Colonic mucosa (tissue), 4 donors: ENCODE measurements at places on chromosomes 13 and 19. TPM values are rescaled to one million over a fixed set of nuclear protein-coding genes. Genes with fewer than 3 reads are reported as not detected.

- no peaks in the 10 kb centered on the region for H3K4me1 ChIP-seq
- no peaks in the 10 kb centered on the region for H3K27me3 ChIP-seq
- H3K36me3 ChIP-seq, result no peaks in the 10 kb centered on the region
- H3K27ac ChIP-seq, result no peak overlapping the region
- DNase-seq, result no peak
- H3K4me3 ChIP-seq, result peak overlapping the region; percentile 7
These were observed 48.5 kb downstream of the GAS6 start for GRCh38 chr13:113815151-113816058.

- no peaks in the 10 kb centered on the region for H3K4me1 ChIP-seq
- no peaks in the 10 kb centered on the region for H3K27me3 ChIP-seq
- H3K27ac ChIP-seq, result no peak overlapping the region
- no peak for DNase-seq
- no peak overlapping the region for H3K4me3 ChIP-seq
- no peaks in the 10 kb centered on the region for H3K36me3 ChIP-seq
These were observed 1033.6 kb downstream of the SLITRK5 start for GRCh38 chr13:88704600-88705275.

- no peaks in the 10 kb centered on the region for H3K36me3 ChIP-seq
- no peak overlapping the region for H3K4me3 ChIP-seq
- no peaks in the 10 kb centered on the region for H3K4me1 ChIP-seq
- H3K27ac ChIP-seq, result no peak overlapping the region
- H3K27me3 ChIP-seq, result no peaks in the 10 kb centered on the region
- no peak for DNase-seq
These were observed 1.7 kb upstream of the PRAM1 start for GRCh38 chr19:8504171-8504570.

GRCh38 chr19:14502334-14503092, 6.6 kb upstream of the GIPC1 start:
- DNase-seq, result no peak
- no peak overlapping the region for H3K27ac ChIP-seq
- no peak overlapping the region for H3K4me3 ChIP-seq

- H3K27ac ChIP-seq, result no peak overlapping the region
- peaks cover 4% of the 10 kb centered on the region for H3K4me1 ChIP-seq
- peak; percentile 40 for DNase-seq
- no peak overlapping the region for H3K4me3 ChIP-seq
- no peaks in the 10 kb centered on the region for H3K27me3 ChIP-seq
- H3K36me3 ChIP-seq, result no peaks in the 10 kb centered on the region
These were observed 58.3 kb upstream of the CLDN10 start for GRCh38 chr13:95494082-95494681.

GARRE1 gene
- total RNA-seq, result 26.7 TPM

GRCh38 chr13:79360095-79360494, 46.0 kb downstream of the RBM26 start:
- H3K4me3 ChIP-seq, result no peak overlapping the region
- no peak for DNase-seq
- no peaks in the 10 kb centered on the region for H3K27me3 ChIP-seq
- H3K27ac ChIP-seq, result no peak overlapping the region
